NCI-H524 (cell line): ENCODE measurements at places on chromosomes 7 and 10.

DNA sequence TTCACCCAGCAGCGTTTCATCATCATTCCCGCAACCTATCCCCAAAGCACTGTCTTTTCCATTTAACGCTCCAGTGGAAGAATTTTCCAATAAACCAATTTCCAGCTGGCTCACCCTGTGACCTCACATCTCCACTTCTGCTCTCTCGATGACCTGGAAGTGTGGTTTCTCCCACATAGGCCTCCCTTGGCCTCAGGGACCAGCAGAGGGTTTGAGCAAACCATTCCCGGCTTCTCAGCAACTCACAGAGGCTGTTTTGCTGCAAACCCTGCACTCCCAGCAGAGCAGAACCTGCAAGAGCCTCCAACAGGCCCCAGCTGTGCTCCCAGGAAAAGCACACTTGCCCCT, 523.0 kb upstream of the FOXK1 start:
- DNase-seq, result no peak

GRCh38 chr7:155357573-155358041, 59.9 kb downstream of the INSIG1 start:
- DNase-seq, result no peak

- DNase-seq, result no peak
These were observed 10.8 kb downstream of the ADAMTS14 start for GRCh38 chr10:70682920-70683600.

GRCh38 chr7:130154501-130155317, 50.5 kb downstream of the TMEM209 start:
- peak; percentile 98 for DNase-seq

DNA sequence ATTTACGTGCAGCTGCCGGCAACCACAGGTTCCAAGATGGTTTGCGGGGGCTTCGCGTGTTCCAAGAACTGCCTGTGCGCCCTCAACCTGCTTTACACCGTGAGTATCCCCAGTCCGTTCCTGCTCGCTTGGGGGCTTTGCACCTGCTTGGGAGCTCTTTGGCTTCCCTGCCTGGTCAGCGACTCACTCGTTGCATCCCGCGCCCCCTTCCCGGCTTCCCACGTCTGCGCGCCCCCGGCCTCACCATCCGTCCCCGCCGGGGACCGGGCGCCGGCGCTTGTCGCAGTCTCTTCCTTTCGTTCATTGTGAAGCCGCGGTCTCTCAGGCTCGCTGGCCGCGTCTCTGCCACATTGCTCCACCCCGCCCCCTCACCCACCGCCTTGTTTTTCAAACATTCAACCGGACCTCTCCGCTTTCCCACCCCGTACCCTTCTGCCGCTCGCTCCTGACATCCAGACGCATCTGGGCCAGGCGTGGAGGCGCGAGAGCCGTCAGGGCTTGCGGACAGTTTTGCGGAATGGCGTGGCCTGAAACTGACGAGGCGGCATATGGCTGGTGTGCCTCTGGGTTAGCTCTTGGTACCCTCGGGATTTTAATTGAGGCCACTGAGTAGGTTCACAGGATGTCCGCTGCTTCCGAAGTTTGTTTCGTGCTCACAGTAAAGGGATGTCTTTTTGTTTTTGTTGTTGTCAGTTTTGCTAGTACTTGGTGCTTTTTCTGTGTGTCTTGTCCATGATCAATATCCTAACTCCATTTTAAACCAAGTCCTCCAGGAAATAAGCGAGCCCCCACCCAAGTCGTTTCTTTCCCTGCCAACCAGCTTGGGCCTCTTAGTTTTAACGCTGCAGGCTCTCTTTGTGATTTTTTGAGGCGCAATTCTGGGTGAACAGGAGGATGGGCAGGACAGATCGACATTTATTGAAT, 639 bp downstream of the TSPAN13 start:
- DNase-seq, result peak; percentile 21

DNA sequence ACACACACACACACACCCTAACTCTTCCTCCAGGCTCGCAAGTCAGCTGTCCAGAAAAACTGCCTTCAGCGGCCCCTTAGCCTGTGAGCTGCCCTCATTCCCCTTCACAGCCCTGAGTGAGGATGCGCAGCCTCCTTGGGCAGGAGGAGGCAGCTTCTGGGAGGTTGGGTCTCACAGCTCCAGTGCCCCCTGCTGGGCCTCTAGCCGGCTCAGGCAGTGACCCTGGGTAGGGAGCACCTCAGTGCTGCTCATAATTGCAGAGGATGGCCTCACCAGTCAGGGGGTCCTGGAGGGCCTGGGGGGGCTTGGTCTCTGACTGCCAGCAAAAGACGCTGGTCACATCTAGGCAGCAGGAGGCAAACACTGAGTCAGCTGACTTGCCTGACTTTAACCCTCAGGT, 43.7 kb downstream of the ZNF273 start:
- DNase-seq, result no peak

DNA sequence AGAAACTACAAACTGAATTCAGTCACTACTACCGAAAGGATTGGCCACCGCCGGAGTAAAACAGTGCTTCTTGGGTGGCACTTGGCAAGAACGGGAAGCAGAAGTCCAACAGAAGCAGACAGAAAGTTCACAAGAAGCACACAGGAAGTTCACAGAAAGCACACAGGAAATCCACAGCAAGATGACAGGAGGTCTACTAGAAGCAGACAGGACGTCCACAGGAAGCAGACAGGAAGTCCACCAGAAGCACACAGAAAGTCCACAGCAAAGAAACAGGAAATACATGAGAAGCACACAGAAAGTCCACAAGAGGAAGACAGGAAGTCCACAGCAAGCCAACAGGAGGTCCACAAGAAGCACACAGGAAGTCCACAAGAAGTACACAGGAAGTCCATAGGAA, 399.2 kb upstream of the AUTS2 start:
- DNase-seq, result no peak

DNA sequence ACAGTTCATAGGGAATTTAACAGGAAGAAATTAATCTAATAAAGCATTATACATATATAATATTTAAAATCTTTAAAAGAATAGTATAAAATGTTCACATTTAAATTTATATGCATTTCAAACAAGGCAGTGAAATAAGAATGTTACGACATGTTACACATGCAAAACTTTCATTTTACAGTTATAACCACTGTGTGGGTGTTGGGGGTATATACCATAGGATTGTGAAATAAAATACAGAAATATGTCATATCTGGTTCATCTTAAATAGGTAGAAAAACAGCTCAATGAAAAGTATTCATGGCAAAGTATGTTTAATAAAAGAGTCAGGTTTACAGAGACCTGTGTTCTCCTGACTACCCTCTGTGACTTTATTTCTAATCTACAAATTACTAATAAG, 45.6 kb downstream of the CHCHD3 start:
- no peak for DNase-seq

DNA sequence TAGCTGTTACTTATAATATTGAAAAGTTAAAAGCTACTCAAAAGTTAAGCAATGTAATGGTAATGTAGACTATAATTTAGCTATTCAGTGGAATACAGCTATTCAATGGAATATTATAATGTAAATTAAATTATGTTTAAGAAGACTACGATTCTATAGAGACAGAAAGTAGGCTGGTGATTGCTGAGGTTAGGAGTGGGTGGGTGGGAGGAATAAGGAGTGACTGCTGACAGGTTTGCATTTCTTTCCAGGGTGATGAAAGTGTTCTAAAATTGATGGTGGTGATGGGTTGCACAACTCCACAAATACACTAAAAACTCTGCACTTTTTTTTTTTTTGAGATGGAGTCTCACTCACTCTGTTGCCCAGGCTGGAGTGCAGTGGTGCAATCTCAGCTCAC, 21.4 kb downstream of the DENND2A start:
- DNase-seq, result no peak

GRCh38 chr7:139758388-139758787, 19.4 kb downstream of the HIPK2 start:
- DNase-seq, result no peak

DNA sequence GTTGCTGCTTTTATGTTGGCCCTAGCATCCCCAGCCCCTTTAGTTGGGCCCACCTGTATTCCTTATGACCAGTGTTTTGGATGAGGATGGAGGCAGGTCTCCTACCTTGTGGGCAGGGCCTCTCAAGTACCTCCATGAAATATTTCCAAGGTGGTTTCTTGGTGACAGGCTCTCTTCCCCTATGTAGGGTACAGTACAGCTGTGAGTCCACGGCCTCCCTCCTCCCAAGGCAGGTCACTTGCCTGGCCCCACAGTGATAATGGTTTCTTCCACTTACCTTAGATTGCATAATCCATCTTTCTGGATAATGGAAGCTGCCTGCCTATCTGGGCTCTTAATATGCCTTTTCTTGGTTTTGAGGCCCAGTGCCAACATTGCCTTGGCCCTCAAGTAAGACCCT, 110.4 kb downstream of the NT5C2 start:
- no peak for DNase-seq

DNA sequence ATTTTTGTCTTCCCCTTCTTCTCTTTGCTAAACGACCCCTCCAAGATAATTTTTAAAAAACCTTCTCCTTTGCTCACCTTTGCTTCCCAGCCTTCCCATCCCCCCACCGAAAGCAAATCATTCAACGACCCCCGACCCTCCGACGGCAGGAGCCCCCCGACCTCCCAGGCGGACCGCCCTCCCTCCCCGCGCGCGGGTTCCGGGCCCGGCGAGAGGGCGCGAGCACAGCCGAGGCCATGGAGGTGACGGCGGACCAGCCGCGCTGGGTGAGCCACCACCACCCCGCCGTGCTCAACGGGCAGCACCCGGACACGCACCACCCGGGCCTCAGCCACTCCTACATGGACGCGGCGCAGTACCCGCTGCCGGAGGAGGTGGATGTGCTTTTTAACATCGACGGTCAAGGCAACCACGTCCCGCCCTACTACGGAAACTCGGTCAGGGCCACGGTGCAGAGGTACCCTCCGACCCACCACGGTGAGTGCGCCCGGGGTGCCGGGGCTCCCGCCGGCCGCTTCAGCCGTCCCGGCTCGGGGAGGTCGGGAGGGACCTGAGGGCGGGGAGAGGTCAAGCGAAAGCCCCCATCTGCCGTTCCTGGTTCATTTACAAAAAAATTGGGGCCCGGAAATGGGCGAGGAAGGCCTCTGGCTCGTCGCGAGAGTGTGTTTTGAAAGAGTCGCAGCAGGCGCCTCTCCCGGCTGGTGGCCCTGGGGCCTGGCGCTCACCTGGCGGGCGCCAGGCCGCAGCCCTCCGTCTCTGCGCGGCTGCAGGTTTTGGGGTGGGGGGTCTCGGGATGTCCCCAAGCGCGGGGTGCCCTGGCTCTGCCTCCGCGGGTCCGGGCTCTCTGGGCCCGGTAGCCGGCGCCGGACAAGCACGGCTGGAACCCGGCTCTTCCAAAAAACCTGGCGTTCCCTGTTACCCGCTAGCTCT, 1.2 kb downstream of the GATA3 start:
- no peak for DNase-seq

GRCh38 chr10:74529205-74529604, 297.2 kb upstream of the KAT6B start:
- DNase-seq, result no peak

DNA sequence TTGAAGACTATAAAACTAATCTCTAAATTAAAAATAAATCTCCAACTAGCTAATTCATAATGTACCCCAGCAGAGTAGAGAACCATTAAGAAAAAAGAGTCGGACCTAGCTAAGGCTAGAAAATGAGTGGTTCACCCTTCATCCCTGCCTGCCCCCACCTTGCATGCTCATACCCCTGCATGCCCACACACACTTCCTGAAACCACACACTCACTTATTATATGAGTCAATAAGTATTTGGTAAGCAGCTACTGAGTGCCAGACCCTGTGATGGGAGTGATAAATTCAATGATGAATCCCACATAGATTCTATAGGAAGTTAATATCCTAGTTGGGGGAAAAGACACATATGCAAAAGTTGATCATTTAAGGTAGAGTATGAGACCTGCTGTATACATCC, 152.9 kb upstream of the INHBA start:
- no peak for DNase-seq

DNA sequence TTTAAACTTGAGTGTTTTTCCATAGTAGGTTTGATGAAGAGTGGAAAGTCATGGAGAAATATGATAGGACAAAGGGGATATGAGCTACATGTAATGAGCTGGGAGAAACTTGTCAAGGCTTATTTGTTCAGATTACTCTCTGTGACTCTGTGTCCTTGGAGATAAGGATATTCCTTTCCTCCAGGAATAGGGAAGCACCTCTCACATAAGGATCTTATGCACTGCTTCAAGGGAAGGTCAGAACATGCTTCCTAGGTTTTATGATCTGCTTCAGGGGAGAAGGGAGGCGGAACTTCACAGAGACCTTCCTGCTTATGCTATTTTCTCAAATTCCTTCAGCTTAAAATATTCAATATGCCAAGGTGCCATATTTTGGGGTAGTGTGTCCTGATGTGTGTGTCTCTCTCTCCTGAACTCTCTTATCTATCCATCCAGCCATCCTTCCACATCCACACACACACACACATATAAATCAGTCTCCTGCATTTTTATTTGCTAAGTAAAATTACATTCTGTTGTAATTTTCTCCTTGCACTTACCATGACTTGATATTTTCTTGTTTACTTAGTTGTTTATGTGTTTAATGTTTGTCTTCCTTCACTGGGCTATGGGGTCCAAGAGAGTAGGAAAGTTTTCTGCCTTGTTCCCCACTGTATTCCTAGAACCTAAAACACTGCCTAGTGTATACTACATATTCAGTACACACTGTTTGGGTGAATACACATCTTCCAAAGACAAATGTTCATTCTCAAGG, 26.4 kb downstream of the ARL4A start:
- DNase-seq, result no peak
